CD4-positive, alpha-beta T cell treated with Interleukin-21 for 1 hour (primary cell): ENCODE measurements at places on chromosomes 1 and 21.
A peak's percentile ranks its signal among the peaks of the same experiment; 100 is the strongest.

DNA sequence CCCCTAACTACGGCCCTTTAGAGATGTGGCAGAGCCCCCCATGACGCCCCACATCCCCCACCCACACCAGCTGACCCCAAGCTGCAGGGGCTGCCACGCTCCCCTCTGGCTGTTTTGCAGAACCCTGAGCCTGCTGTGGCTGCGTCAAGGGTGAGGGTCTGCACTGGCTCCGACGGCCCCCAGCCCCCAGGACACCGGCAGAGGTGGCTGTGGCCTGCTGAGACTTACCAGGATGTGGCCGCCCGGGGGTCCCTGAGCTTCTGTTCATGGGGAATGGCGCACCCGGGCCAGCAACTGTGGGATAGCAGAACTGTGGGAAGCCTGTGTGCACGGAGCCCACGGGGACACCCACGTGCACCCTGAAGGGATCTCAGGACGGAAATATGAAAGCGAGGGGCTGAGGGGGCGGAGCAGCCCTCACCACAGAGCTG, 12.8 kb upstream of the RNF223 start:
- no peak for DNase-seq

GRCh38 chr1:12547586-12548225, 70.3 kb downstream of the DHRS3 start:
- DNase-seq = no peak

DNA sequence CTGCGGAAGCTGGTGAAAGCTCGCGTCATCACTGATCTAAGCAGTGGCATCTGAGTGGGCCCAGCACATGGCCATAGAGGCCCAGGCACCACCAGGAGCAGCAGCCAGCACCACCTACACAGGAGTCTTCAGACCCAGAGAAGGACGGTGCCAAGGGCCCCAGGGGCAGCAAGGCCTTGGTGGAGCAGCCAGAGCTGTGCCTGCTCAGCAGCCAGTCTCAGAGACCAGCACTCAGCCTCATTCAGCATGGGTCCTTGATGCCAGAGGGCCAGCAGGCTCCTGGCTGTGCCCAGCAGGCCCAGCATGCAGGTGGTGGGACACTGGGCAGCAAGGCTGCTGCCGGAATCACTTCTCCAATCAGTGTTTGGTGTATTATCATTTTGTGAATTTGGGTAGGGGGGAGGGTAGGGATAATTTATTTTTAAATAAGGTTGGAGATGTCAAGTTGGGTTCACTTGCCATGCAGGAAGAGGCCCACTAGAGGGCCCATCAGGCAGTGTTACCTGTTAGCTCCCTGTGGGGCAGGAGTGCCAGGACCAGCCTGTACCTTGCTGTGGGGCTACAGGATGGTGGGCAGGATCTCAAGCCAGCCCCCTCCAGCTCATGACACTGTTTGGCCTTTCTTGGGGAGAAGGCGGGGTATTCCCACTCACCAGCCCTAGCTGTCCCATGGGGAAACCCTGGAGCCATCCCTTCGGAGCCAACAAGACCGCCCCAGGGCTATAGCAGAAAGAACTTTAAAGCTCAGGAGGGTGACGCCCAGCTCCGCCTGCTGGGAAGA, 3.2 kb upstream of the ARTN start:
- DNase-seq = no peak

DNA sequence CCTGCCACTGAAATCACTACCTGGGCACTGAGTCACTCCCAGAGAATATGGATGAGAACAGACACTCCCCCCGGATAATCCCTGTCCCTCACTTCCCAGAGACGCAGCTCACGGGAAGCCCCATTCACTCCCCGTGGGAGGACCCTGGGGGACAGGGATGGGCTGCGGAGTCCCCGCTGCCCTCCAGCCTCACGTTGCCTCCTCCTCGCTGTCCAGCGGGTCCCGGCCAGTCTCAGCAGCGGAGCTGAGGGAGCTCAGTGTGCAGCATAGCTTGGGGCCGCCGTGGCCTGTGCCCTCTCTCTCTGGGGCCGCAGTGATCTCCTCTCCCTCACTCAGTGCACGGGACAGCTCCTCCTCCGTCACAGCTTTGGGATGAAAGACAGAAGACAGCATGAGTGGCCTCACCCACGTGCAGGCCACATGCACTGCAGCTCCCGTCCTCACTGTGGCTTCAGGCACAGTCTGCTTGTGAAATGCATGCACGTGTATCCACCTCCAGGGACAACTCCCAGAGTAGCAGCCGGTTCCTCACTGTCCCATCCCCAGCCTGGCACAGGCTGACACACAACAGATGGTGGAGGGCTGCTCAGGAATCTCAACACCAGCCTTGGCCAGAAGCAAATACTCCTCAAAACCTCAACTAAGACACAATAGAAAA, 7.4 kb downstream of the CFAP410 start:
- DNase-seq = no peak

DNA sequence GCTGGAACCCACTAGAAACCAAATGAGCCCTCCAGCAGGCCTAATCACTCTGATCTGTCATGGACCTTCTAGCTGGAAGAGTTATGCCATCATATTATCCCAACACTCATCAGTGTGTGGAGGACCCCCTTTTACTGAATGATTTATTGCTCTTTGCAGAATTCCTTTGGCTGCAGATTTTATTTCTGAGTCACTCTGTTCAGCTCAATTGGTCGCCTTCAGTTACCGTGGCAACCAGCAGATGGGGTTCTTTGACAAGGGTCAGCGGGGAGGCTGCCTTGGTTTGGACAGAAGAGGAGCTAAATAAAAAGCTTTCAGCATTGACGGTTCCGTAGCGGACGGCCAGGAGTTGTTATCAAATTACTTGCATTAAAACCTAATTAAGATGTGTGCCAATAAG, 220.1 kb downstream of the SDCCAG8 start:
- no peak for DNase-seq

- DNase-seq = peak; percentile 25
Observed at GRCh38 chr1:26887125-26887524, 3.0 kb downstream of the GPN2 start.

- DNase-seq = no peak
Observed at GRCh38 chr1:110718452-110718851, 43.7 kb upstream of the KCNA3 start.

GRCh38 chr21:37987668-37988067, 71.4 kb upstream of the KCNJ6 start:
- no peak for DNase-seq

DNA sequence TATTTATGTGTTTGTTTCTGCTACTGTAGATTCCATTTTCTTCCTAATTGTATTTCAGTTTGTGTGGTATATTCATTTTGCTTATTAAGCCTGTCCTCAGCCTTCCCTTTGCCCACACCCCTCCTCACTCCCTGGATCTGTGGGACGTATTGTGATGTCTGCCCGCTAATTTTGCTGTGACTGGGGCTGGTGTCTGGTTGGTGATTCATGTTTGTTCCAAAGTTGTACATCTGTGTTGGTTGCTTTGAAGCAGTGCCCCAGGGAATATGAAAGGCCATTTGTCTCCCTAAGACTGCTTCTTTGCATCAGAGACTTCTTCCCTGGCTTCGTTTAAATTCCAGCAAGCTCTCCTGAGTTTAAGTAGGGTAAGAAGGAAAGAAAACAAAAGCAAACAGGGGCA, 289.5 kb upstream of the SGIP1 start:
- no peak for DNase-seq

DNA sequence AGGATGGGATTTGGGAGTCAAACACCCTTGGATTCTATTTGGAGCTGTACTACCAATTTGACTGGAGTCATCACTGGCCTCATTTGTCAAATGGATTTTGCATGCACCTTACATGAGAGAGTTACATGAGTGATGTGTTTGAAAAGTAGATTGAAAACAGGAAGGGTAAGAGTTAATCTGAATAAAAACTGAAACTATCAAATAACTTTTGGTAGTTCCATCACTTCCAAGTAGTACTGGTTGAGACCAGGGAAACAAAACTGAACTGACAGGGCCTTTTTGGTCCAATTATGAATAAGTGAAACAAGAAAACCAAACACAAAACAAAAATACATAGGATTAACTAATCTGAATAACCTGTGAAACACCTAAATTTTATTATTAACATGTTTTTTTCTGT, 30.2 kb downstream of the NUCKS1 start:
- DNase-seq = no peak

- no peak for DNase-seq
Observed at GRCh38 chr1:185404907-185405568, 88.0 kb upstream of the IVNS1ABP start.

GRCh38 chr1:17696417-17697301, 58.5 kb upstream of the ACTL8 start:
- DNase-seq = no peak

GRCh38 chr1:196577386-196577785, 30.9 kb downstream of the KCNT2 start:
- DNase-seq = no peak

- no peak for DNase-seq
Observed at GRCh38 chr1:80375662-80376061, 1369.1 kb upstream of the ADGRL4 start.

GRCh38 chr1:223659711-223660110, 5.8 kb downstream of the CAPN8 start:
- no peak for DNase-seq

DNA sequence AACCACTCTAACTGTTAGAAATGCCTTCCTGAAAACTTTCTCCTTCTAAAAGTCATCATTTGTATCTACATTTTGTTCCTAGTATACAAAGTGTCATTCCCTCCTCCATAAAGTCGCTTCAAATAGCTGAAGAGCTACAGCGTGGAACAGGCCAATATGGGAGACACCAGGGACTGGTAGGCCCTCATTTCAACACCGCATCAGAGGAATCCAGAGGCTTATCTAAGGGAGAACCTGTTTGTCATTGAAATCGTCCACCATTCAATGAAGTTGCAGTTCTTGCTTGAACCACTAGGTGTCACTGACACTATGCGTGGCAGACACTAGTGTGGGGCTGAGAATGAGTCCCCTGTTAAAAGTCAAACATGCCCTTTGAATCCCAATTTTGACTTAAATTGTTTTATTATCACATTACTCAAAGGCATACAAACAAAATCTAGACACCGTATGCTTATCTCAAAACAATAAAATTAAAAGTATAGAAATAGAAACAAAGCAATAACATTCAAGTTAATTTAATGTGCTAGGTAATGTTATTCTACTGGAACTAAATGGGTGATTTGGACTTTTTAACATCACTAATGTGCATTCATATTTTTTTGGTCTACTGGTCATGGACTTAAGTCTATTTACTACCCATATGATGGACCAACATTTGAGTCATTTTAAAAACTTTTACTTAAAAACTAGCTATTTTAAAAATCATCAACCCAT, 182.3 kb downstream of the FCRL5 start:
- DNase-seq = peak; percentile 52

DNA sequence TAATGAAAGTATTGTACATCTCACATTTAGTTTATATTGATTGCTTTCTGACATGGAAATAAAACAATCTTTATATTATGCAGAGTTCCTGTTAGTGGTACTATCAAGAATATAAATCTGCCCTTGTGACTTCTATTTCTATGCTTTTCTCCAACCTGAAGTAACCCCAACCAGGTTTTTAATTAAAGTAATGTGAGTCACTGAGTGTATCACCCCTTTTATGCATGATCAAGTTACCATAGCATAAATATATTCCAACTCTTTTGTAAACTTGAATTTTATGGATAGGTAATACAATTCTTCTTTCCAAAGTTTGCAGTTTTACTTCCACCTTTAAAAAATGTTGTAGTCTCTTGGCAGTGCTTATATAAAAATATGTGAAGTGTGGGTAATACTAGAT, 532.3 kb downstream of the USP25 start:
- DNase-seq = no peak
